Endothelial cell of umbilical vein (primary cell): ENCODE measurements at places on chromosomes 12 and 14. TPM values are rescaled to one million over a fixed set of nuclear protein-coding genes. Genes with fewer than 3 reads are reported as not detected.

The FSCB gene
- not detected in 2 replicates for total RNA-seq

GRCh38 chr12:51442324-51442723 is 17.7 kb downstream of the SLC4A8 start:
- no peak for DNase-seq

- DNase-seq, result no peak
Observed at GRCh38 chr12:49987625-49988303, 15.0 kb downstream of the AQP6 start.

DNA sequence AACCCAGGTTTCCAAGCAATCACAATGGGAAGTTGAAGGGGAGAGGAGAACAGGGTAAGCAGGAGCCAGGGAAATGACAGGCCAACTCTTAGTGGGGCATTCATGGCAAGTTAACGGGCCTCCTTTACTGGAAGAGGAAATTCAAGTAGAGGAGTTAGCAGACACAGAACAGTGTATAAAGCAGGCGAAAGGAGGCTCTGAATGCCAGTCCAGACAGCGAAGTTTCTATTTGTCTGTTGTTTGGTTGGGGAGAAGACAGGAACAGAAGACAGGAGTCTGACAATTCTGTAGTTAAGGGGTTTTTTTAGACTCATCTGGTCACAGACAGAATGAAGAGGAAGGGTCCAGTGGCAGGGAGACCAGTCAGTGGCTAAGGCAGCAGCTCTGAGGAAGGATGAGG is at the start of gene ACSM4:
ACSM4 (plus strand) TSS at position 301 of the 400 bp plus-strand sequence. CDS start 260 bp downstream, outside the sequence.
- DNase-seq, result no peak

GRCh38 chr14:80977221-80977620 is 21.8 kb downstream of the TSHR start:
- DNase-seq, result no peak

The PLA2G1B gene
- not detected in 2 replicates for total RNA-seq

DNA sequence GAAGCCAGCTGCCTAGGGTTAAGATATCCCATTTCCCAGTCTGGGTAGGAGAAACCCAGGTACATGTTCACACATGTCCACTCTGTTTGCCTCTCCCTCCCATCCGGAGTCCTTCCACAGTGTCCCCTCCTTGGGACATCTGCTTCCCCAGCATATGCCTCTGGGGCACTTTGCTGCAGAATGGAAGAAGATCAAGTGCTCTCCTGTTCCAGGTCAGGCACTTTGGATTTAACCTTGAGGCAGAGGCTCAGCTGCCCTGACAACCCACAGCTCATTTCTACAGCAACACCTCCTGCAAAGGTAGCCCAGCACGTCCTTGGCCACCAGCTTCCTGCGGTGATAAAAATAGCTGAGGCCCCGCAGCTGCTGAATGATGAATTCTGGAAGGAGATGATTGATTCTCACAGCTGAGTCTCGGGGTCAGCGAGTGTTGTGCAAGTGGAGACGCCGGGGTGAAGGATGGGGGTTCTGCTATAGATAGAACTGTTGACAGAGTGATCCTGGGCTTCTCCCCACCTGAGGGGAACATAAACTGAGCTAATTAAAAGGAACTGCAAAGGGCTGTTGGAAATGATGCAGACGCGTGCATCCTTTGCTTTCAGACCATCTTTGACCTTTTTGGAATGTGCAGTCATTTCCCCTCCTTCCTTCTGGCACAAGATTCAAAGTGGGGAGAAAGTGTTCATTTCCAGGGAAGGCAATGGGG is 145.0 kb downstream of the SLC38A6 start:
- DNase-seq, result peak; percentile 80

The BCL2L2 gene
- total RNA-seq, result 24.3 and 26.2 TPM in 2 replicates

DNA sequence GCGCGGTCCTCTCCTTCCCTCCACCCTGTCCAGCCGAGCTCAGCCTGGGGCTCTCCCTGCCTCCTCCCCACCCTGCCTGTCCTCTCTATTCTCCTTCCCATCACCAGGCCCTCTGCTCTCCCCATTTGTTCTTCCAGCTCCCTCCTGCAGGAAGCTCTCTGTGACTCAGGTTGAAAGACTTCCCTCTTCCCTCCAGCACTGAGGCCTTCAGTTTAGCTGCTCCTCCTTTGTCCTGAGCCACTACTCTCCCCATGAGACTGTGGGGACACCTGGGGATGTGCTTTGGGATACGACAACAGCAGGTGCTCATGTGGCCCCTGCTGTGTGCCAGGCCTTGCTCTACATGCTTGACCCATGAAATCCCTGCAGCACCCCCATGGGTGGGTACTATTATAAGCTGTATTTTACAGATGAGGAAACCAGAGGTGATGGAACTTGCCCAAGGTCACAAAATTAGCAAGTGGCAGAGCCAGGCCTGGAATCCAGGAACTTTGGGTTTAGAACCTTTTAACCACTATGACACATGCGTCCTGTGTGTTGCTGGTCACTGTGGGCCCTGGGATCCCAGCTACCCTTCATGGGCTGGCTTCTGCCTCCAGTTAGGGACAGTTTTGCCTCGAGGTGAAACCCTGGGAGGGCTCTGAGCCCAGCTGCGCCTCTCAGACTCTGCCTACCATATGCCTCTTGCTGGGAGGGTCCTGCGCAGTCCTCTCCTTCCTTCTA is 5.5 kb downstream of the KRT80 start:
- peak; percentile 72 for DNase-seq

The OTX2 gene
- total RNA-seq, result not detected in 2 replicates

DNA sequence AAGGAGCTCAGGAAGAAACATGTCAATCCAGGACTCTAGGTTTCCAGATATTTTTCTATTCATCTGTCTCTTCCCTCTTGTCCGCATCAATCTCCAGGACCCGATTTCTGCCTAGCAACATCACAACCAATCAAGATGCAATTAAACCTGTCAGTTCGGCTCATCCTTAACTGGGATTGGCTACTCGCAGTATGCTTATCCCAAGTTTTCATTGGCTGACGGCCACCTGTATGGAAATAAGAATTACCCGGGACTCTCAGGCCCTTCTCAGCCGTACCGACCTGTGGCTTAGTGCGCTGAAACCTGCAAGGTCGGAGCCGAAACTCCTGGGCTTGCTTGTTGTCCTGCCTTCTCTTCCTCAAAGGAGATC is 20.4 kb upstream of the ATP5MC2 start:
- peak; percentile 89 for DNase-seq

GRCh38 chr14:99908653-99909250 is 115.5 kb downstream of the EML1 start:
- no peak for DNase-seq

DNA sequence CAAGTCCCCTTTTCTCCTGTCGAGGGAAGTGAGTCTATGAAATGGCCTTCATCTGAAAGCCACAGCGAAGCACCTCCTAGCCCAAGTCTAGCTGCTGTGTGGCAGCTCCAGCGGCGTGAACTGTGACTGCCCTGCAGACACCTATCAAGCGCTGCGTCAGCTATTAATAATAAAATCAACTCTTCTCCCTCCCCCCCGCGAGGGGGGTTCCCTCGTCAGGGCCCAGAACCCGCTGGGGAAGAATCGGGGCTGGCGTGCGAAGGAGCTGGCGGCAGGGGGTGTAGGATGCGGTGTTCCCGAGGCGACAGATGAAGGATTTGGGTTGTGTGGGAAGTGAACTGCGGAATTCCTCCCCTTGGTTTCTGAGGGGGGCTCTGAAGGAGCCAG is 662 bp upstream of the ATP2A2 start:
- DNase-seq, result peak; percentile 66

The TEP1 gene
- total RNA-seq, result 40.3 and 44.6 TPM in 2 replicates

GRCh38 chr12:115008929-115009328 is 325.0 kb upstream of the TBX3 start:
- no peak for DNase-seq

DNA sequence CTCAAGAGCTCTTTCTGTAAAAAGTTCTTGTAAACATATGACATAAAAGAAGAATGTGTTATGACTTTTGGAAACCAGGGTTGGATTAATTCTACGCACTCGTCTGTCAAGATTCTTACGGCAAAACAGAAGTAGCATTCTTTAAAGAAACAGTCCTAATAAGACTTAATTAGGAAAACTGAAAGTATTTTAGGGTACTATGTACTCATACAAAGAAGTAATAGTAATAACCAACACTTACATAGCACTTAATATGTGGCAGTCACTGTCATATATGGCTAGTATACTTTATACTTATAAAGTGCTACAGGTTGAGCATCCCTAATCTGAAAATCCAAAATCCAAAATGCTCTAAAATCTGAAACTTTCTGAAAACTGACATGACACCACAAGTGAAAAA is 72.9 kb upstream of the ST8SIA1 start:
- no peak for DNase-seq

The NRIP2 gene
- total RNA-seq, result not detected in 2 replicates

The ARF6 gene
- 73.2 and 73.6 TPM in 2 replicates for total RNA-seq
